ENCODE measurements at places on chromosomes 5 and 9.

DNA sequence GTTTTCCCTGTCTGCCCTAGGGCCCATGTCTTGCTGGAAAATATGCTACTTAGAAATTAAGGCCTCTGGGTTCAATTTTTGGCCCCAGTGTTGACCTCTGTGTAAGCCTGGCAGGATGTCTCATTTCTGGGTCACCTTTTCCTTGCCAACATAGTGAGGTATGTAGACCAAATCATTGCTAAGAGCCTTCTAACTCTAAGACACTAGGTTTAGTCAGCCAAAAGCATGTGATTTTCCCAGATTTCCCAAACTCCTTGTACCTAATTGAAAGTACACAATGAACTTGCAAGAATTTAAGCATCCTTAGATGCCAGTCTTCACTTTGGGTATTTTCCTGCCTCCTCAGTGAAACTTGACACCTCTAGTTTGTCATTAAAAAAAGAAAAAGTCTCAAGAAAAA lies 77.0 kb downstream of the GALNT10 start:
- no peak for DNase-seq

DNA sequence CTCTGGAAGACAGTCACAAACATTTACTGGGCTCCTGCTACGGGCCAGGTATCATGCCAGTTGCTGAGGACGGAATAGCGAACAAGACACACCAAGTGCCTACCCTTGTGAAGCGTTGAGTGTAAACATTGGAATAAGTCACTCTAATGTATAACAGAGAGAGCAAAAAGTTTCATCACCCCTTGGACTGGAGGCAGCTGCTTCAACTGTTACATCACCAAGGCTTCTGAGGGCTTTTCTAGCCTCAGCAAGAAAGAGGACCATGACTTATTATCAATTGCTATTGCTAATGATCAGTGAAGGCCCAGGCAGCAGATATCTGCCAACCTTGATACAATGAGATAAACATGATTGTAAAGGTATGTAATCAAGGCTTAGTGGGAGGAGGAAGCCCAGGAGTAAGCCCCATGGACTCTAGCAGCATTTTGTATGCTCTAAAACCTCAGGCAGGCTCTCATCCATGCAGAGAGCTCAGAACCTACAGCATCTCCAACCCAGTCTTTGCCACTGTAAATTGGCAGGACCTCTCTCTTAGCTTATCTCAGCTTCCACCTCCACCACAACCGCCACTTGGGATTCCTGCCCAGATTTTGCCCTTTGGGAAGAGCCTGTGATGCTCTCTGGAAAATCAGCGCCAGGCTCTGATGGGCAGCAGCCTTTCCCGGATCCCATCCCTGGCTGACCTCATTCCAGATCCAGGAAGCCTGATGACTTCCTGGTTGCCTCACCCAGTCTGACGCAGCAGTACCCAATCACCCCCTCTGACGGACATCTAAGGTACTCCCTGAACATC lies 54.5 kb downstream of the ADAM19 start:
- no peak for DNase-seq

- DNase-seq = no peak
Observed at GRCh38 chr5:67732921-67733320, 482.6 kb upstream of the PIK3R1 start.

DNA sequence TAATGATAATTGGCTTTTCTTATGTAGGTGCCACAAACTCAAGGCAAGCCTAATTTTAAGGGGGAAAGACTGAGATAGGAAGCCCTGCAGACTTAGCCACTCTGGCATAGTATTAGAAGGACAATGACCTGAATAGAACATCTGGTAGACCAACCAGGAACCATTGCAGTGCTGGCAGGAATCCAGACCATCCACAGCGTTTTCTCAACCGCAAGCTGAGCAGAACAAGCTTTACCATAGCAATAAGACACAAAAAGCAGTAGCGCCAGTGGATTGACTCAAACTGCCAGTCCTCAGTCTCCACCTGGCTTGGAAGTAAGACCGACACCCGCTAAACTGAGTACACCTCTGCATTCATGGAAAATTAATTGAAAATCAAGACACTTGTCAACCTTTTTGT lies 141.3 kb upstream of the LPAR1 start:
- peak; percentile 12 for DNase-seq

DNA sequence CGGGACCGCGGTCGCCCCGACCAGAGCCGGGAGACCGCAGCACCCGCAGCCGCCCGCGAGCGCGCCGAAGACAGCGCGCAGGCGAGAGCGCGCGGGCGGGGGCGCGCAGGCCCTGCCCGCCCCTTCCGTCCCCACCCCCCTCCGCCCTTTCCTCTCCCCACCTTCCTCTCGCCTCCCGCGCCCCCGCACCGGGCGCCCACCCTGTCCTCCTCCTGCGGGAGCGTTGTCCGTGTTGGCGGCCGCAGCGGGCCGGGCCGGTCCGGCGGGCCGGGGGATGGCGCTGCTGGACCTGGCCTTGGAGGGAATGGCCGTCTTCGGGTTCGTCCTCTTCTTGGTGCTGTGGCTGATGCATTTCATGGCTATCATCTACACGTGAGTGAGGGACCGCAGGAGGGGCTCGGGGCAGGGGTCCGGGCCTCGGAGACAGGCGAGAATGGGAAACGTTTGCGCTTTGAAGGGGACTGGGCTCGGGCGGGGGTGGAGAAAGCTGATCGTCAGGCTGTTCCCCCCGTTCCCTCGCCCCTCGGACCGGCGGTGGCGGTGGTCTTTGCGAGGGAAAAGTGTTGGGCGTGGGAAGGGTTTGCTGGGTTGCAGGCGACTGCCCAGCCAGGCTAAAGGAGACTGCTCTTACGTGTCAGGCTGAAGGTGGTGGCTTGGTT lies 457 bp downstream of the UGCG start:
- DNase-seq = no peak

DNA sequence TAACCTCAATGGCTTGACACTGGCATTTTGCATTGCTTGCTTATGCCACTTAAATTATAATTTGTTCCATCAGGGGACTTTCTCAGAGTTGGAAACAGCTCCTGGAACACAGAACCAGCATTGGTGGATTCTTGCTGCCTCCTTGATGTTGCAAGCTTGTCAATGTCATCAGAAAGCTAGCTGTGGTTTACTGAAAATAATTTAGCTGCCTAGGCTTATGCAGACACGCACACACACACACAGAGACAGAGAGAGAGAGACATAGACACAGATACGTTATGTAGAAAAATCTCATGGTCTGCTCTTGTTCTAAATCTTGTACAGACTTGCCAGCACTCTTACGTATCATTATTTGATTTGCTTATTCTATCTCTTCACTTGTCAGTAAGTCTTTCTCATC lies 78.0 kb downstream of the HMHB1 start:
- DNase-seq = peak; percentile 60

DNA sequence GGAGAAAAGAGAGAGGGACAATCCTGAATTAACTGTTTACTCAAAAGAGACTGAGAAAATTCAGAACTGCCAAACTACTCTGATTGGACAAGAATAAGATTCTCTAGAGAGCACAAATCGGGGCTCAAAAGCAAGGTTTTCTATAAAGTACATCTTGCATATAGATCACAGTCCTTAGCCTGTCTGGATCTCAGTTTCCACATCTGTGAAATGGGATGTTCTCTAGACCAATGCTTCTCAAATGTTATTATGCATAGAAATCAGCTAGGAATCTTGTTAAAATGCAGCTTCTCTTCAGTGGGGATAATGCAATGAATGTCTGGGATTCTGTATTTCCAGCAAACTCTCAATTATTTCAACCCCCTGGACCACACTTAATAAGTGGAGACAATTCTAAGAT lies 231.6 kb downstream of the ESM1 start:
- no peak for DNase-seq

Data from NCI-H2171 treated with DMSO at 0.1 percent for 48 hours (cell line).